A549 treated with RU486 at 1 μM for 4 hours (cell line): ENCODE measurements at places on chromosomes 6 and 20. TPM values are rescaled to one million over a fixed set of nuclear protein-coding genes. Genes with fewer than 3 reads are reported as not detected.

The EFCAB8 gene
- total RNA-seq = not detected in 5 replicates

The HUS1B gene
- 0.20 to 0.43 TPM (median 0.24 TPM) in 4 of 5 replicates, not detected in the other for total RNA-seq

The KIAA1755 gene
- 0.11 to 0.21 TPM (median 0.15 TPM) in 4 of 5 replicates, not detected in the other for total RNA-seq

The ELOVL4 gene
- total RNA-seq = 1.2 to 1.9 TPM (median 1.6 TPM) in 5 replicates

The KHDC1 gene
- 2.2 to 4.0 TPM (median 3.5 TPM) in 5 replicates for total RNA-seq

The TFAP2B gene
- total RNA-seq = not detected in 5 replicates

The PIGT gene
- 86.2 to 103 TPM (median 99.3 TPM) in 5 replicates for total RNA-seq

The TRIM31 gene
- 1.6 to 3.1 TPM (median 2.3 TPM) in 5 replicates for total RNA-seq

The GTSF1L gene
- not detected in 5 replicates for total RNA-seq

The MYL9 gene
- total RNA-seq = 14.8 to 28.9 TPM (median 19.9 TPM) in 5 replicates

The ZSWIM1 gene
- total RNA-seq = 6.1 to 7.0 TPM (median 6.6 TPM) in 5 replicates

The CD93 gene
- not detected in 5 replicates for total RNA-seq

The PTK6 gene
- total RNA-seq = 1.8 to 3.3 TPM (median 2.4 TPM) in 5 replicates

The ZBP1 gene
- total RNA-seq = 0.07 to 0.10 TPM in 2 of 5 replicates, not detected in the others

The SPTLC3 gene
- 0.02 to 0.44 TPM in 2 of 5 replicates, not detected in the others for total RNA-seq

The OPRM1 gene
- total RNA-seq = not detected in 5 replicates

The FOXF2 gene
- total RNA-seq = 18.5 to 28.8 TPM (median 27.8 TPM) in 5 replicates

The TRIM15 gene
- total RNA-seq = 0.20 TPM in 1 of 5 replicates, not detected in the others

The SLC22A16 gene
- total RNA-seq = not detected in 5 replicates

The LRRC1 gene
- 4.7 to 6.4 TPM (median 6.0 TPM) in 5 replicates for total RNA-seq

The DLK2 gene
- 3.6 to 6.8 TPM (median 5.7 TPM) in 5 replicates for total RNA-seq

The CLIC5 gene
- total RNA-seq = not detected in 5 replicates

The DEFB124 gene
- not detected in 5 replicates for total RNA-seq

The FAM217A gene
- total RNA-seq = not detected in 5 replicates

The EEF1A2 gene
- 134 to 157 TPM (median 155 TPM) in 5 replicates for total RNA-seq

The TNF gene
- 0.10 to 0.19 TPM in 2 of 5 replicates, not detected in the others for total RNA-seq

The CST9 gene
- not detected in 5 replicates for total RNA-seq
